Peyer's patch (tissue), 4 donors: ENCODE measurements at places on chromosomes 6 and 20. TPM values are rescaled to one million over a fixed set of nuclear protein-coding genes. Genes with fewer than 3 reads are reported as not detected.

SASH1 gene
- 141 TPM for total RNA-seq

- no peak overlapping the region for H3K27ac ChIP-seq
- H3K4me3 ChIP-seq, result no peak overlapping the region
- DNase-seq, result no peak
- no peaks in the 10 kb centered on the region for H3K27me3 ChIP-seq
- H3K36me3 ChIP-seq, result no peaks in the 10 kb centered on the region
Measured at GRCh38 chr6:52403627-52404026, 16.5 kb upstream of the EFHC1 start.

DNA sequence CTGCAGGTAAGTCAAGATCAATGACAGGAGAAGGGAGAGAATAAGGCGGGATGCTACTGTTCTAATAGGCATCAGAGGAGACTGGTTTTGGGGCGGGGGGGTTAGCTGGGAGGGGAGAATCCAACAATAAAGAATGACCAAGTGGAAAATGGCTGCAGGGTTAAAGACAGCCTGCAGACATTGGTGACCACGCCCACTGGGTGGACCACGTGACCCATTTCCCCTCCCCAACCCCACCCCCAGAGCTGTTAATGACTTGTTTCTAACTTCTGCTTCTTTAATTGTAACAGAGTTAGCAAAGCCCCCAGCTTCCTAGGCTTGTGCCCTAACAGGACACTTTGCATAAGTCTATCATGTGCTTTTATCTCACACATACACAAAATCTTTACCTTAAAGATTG, 344.5 kb downstream of the KIF16B start:
- H3K27me3 ChIP-seq, result no peaks in the 10 kb centered on the region
- no peak overlapping the region for H3K4me3 ChIP-seq
- DNase-seq, result no peak
- no peaks in the 10 kb centered on the region for H3K36me3 ChIP-seq
- H3K4me1 ChIP-seq, result no peaks in the 10 kb centered on the region

- no peaks in the 10 kb centered on the region for H3K4me1 ChIP-seq
- H3K27ac ChIP-seq, result no peak overlapping the region
- no peaks in the 10 kb centered on the region for H3K27me3 ChIP-seq
- no peak overlapping the region for H3K4me3 ChIP-seq
- no peak for DNase-seq
- no peaks in the 10 kb centered on the region for H3K36me3 ChIP-seq
Measured at GRCh38 chr20:10375191-10375590, 58.8 kb downstream of the MKKS start.

DNA sequence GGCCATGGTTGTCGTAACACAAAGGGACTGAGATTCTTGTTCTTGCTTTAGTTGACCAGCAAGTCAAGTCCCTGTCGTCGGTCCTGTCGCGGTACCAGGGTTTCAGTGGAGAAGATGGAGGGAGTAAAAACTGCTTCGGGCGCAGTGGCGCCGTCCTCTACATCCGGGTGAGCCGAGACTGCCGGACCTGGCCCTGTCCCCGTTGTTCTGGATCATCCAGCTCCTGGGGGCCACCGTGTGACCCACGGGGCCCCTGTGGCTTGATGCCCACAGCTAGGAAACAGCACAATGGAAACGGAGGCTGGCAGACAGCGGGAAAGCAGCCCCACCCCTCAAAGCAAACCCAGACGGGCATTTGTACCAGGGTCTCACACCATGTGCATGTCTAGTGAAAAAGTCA, 15.0 kb downstream of the MTG2 start:
- H3K27me3 ChIP-seq, result no peaks in the 10 kb centered on the region
- DNase-seq, result no peak
- H3K36me3 ChIP-seq, result peaks cover 84% of the 10 kb centered on the region
- H3K4me1 ChIP-seq, result no peaks in the 10 kb centered on the region
- H3K4me3 ChIP-seq, result no peak overlapping the region
- no peak overlapping the region for H3K27ac ChIP-seq

GRCh38 chr20:43438578-43439316, 18.9 kb upstream of the SRSF6 start:
- H3K4me3 ChIP-seq, result no peak overlapping the region
- H3K36me3 ChIP-seq, result no peaks in the 10 kb centered on the region
- peak; percentile 30 for DNase-seq
- no peaks in the 10 kb centered on the region for H3K4me1 ChIP-seq

CLPSL1 gene
- not detected for total RNA-seq

MATN4 gene
- total RNA-seq, result not detected

- H3K4me3 ChIP-seq, result no peak overlapping the region
- no peak for DNase-seq
- H3K36me3 ChIP-seq, result no peaks in the 10 kb centered on the region
- H3K27ac ChIP-seq, result peak overlapping the region; percentile 32
- H3K27me3 ChIP-seq, result no peaks in the 10 kb centered on the region
Measured at GRCh38 chr6:113903666-113904330, 46.7 kb downstream of the MARCKS start.

MRAP2 gene
- total RNA-seq, result 2.7 TPM

SNX3 gene
- 93.7 TPM for total RNA-seq

SYCP2 gene
- total RNA-seq, result 35.5 TPM

DNA sequence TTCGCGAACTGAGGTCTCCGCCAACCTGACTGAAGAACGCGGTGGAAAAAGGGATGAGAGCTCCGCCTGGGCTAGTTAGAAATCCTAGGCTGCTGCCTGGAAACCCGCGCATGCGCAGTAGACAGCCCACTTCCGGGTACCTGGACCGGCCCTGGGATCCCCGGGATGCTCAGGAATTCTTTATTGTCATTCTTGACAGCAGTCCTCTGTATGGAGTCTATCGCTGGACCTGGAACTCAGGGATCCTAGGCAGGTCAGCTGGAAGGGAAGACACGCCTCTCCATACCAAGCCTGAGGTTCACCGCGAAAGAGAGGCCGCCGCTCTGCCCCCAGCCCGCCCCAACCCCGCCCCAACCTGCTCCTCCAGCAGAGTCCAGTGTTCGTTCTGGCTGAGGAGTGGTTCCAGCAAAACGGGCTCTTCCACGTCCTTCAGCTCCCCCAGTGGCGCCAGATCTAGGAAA, 1379.2 kb upstream of the DEFB115 start:
- no peak overlapping the region for H3K4me3 ChIP-seq
- no peaks in the 10 kb centered on the region for H3K4me1 ChIP-seq
- H3K36me3 ChIP-seq, result no peaks in the 10 kb centered on the region

GRCh38 chr6:116535109-116535508, 10.4 kb downstream of the TRAPPC3L start:
- no peak for DNase-seq
- no peak overlapping the region for H3K4me3 ChIP-seq
- no peaks in the 10 kb centered on the region for H3K36me3 ChIP-seq
- H3K4me1 ChIP-seq, result no peaks in the 10 kb centered on the region
- H3K27ac ChIP-seq, result no peak overlapping the region

CD40 gene
- 1.6 TPM for total RNA-seq

OR2J3 gene
- not detected for total RNA-seq

MYT1 gene
- 0.83 TPM for total RNA-seq

GRCh38 chr20:11912659-11913415, 4.9 kb upstream of the BTBD3 start:
- no peak for DNase-seq
- no peak overlapping the region for H3K4me3 ChIP-seq
- no peaks in the 10 kb centered on the region for H3K27me3 ChIP-seq
- no peak overlapping the region for H3K27ac ChIP-seq
- no peaks in the 10 kb centered on the region for H3K36me3 ChIP-seq

- H3K36me3 ChIP-seq, result no peaks in the 10 kb centered on the region
- H3K4me1 ChIP-seq, result no peaks in the 10 kb centered on the region
- DNase-seq, result no peak
Measured at GRCh38 chr20:32271620-32272019, 5.8 kb upstream of the KIF3B start.

GRCh38 chr6:125688138-125688537, 61.3 kb upstream of the HEY2 start:
- no peak overlapping the region for H3K4me3 ChIP-seq
- H3K4me1 ChIP-seq, result no peaks in the 10 kb centered on the region
- DNase-seq, result no peak
- H3K27me3 ChIP-seq, result no peaks in the 10 kb centered on the region
- no peak overlapping the region for H3K27ac ChIP-seq

BANF2 gene
- total RNA-seq, result not detected

DNA sequence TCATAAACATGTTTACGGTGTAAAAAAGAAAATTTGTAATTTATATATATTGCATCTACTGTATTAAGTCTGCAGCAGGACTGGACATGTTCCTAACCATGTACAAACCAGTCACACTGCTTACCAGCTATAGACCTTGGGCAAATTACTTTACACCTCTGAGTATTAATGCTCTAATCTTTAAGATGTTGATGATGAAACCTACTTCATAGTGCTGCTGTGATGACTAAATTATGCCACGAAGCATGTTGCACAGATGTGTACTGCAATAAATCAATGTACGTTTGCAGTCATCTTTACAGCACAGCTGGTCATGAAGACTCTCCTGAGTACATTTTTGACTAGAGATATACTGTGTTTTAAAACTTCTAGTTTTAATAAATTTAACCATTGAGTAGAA, 42.6 kb downstream of the PRKN start:
- no peaks in the 10 kb centered on the region for H3K36me3 ChIP-seq
- H3K27ac ChIP-seq, result no peak overlapping the region
- H3K27me3 ChIP-seq, result no peaks in the 10 kb centered on the region
- no peak for DNase-seq
- H3K4me3 ChIP-seq, result no peak overlapping the region

DNA sequence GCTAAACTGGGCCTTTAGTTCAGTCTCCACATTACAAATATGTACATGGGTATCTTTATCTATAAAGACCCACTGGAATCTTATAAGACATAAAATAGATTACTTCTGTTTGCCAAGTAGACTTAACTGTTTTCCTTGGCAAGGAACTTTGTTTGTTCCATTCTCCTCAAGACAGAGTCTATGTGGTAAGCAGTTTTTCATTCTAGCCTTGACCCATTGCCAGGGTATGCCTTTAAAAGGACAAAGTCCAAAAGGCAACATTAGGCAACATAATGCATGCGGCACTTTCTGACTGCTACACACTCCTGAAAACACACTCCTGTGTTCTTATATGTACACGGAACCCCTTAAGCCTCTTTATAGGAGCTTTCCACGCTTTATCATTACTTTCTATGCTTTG, 20.4 kb downstream of the VNN1 start:
- DNase-seq, result peak; percentile 54
- H3K27ac ChIP-seq, result no peak overlapping the region
- H3K4me3 ChIP-seq, result no peak overlapping the region
- no peaks in the 10 kb centered on the region for H3K27me3 ChIP-seq
- H3K4me1 ChIP-seq, result no peaks in the 10 kb centered on the region

BPI gene
- not detected for total RNA-seq

DNA sequence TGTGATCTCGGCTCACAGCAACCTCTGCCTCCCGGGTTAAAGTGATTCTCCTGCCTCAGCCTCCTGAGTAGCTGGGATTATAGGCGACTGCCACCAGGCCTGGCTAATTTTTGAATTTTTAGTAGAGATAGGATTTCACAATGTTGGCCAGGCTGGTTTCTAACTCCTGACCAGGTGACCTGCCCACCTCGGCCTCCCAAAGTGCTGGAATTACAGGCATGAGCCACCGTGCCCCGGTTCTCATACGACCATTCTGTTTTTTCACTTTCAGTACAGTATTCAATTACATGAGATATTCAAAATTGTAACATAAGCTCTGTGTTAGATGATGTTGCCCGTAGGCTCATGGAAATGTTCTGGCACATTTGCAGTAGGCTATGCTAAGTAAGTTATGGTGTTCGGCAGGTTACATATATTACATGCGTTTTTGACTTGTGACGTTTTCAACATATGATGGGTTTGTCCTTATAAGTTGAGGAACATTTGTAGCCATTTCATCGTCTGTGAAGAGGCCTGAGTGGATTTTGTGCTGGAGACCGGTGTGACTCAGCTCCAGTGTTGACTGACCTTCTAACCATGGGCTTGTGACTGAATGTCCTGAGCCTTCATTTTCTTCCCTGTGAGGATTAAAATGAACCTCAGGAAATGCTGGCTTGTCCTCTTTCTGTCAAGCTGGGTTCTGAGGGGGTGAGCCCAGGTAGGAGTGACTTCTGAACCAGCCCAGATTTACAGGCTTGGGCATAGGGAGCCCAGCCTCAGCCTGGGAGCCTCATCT, 12.2 kb downstream of the PPARD start:
- peaks cover 60% of the 10 kb centered on the region for H3K36me3 ChIP-seq
- H3K27me3 ChIP-seq, result no peaks in the 10 kb centered on the region
- H3K4me3 ChIP-seq, result no peak overlapping the region
- H3K27ac ChIP-seq, result no peak overlapping the region
- peak; percentile 2 for DNase-seq

- no peaks in the 10 kb centered on the region for H3K4me1 ChIP-seq
- no peaks in the 10 kb centered on the region for H3K27me3 ChIP-seq
- no peak overlapping the region for H3K4me3 ChIP-seq
Measured at GRCh38 chr6:154548130-154548830, 37.8 kb upstream of the CNKSR3 start.

- no peaks in the 10 kb centered on the region for H3K36me3 ChIP-seq
- H3K27ac ChIP-seq, result no peak overlapping the region
- no peaks in the 10 kb centered on the region for H3K27me3 ChIP-seq
- no peaks in the 10 kb centered on the region for H3K4me1 ChIP-seq
Measured at GRCh38 chr6:168649209-168649608, 208.2 kb downstream of the SMOC2 start.
